Activated CD4-positive, alpha-beta T cell treated with anti-CD3 and anti-CD28 coated beads, Interleukin-2, amount 50 U/mL, for 48 hours (primary cell): ENCODE measurements at places on chromosomes 7 and 10.

GRCh38 chr7:84913731-84914130 is 273.1 kb downstream of the SEMA3D start:
- no peak for DNase-seq

DNA sequence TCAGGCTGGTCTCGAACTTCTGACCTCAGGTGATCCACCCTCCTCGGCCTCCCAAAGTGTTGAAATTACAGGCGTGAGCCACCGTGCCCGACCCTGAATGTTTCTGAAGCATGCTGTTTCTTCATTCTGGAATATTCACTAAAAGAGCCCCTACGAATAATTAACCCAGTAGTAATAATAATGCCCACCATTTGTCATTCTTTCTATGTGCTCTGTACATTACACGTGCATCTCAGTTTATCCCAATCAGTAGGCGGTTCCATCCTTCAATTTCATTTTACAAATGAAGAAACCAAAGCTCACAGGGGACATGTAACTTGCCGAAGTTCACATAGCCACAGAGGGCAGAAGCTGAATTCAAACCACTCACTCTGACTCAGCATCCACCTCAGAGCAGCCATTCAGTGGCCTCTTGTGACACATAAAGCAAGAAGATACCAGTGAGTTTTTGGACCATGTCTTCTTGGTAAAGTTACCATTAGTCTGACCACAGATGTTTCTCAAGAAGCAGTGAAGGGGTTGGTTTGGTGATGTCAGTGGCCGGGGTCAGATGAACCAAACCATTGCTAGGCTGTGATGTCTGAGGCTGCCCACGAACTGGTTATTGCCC is 71.9 kb upstream of the DUSP5 start:
- DNase-seq: peak; percentile 82

- DNase-seq: no peak
Observed at GRCh38 chr7:33157311-33157710, 27.9 kb downstream of the BBS9 start.

GRCh38 chr7:128841921-128842673 is 11.9 kb downstream of the FLNC start:
- peak; percentile 71 for DNase-seq

DNA sequence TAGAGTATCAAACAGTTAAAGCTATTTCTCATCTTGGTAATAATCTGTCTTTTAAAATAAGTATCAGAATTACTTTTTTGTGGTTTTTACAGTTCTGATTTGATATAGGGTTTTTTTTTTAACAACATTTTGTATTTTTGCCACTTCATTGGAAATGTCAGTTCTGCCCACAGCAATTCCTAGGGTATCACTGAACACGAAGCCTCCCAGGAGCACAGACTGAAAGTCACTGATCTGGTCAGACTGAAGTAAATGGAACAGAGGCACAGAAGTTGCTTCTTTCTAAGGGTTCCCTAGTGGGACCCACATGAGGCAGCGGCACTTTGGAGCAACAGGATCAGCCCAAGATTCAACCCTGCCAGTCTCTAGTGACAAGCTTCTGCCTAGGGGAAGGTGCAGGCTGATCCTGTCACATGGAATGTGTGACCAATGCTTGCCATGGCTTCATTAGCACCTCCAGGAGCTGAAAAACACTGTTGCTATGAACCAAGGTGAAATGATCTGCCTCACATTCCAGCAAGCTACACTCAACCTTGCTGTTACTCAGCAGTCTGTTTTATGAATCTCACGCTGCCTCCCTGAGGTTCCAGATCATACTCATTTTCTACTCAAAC is 273.4 kb upstream of the CSTF2T start:
- no peak for DNase-seq

- no peak for DNase-seq
Observed at GRCh38 chr10:76991621-76992020, 646.0 kb downstream of the KCNMA1 start.

- DNase-seq: no peak
Observed at GRCh38 chr10:74874649-74875048, 48.2 kb downstream of the KAT6B start.

GRCh38 chr7:13077466-13077865 is 390.0 kb downstream of the ARL4A start:
- no peak for DNase-seq

- no peak for DNase-seq
Observed at GRCh38 chr7:140267381-140268226, 90.8 kb upstream of the KDM7A start.

DNA sequence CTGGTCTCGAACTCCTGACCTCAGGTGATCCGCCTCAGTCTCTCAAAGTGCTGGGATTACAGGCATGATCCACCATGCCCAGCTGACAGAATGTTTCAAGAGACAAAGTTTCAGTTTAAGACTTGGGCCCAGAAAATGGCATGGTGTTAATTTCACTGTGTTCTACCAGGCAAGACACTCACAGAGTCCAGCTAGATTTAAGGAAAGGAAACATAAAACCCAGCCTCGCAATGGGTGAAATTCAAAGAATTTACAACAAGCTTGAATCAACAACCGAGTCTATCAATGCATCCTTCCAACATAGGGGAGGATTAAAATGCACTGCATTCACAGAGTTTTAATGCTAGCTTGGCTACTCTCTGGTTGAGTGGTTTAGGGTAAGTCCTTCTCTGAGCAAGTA is 764.0 kb downstream of the XPNPEP1 start:
- DNase-seq: no peak

- no peak for DNase-seq
Observed at GRCh38 chr7:45131891-45132290, 20.4 kb upstream of the TBRG4 start.

- DNase-seq: no peak
Observed at GRCh38 chr7:33673029-33673700, 232.2 kb upstream of the BMPER start.

GRCh38 chr10:61472090-61472674 is 19.0 kb upstream of the TMEM26 start:
- DNase-seq: no peak

- DNase-seq: no peak
Observed at GRCh38 chr10:117094856-117095255, 43.2 kb downstream of the VAX1 start.

- no peak for DNase-seq
Observed at GRCh38 chr7:153276394-153276793, 516.8 kb downstream of the ACTR3B start.

GRCh38 chr7:73734619-73735527 is 3.7 kb downstream of the ABHD11 start:
- peak; percentile 88 for DNase-seq

GRCh38 chr7:87146740-87147386 is 5.4 kb upstream of the DMTF1 start:
- DNase-seq: no peak

DNA sequence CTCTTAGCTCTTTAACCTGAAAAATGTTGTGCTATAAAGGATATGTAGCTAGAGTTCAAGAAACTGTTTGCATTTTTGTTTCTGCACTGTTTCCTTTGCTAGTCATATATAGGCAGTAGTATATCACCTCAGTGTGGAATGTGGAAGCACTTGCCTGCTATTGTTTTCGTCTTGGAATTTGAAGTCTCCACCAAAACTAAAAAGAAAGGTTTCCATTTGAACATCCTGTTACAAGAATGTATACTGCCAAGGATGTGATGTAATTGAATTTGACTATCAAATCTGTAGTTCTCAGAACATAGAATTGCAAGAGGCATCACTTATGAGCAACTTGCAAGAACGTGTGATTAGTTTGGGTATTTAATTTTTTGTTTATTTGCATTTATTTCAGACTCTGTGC is 51.1 kb upstream of the MEOX2 start:
- no peak for DNase-seq

GRCh38 chr10:46235705-46236545 is 50.9 kb upstream of the ANTXRL start:
- DNase-seq: no peak

DNA sequence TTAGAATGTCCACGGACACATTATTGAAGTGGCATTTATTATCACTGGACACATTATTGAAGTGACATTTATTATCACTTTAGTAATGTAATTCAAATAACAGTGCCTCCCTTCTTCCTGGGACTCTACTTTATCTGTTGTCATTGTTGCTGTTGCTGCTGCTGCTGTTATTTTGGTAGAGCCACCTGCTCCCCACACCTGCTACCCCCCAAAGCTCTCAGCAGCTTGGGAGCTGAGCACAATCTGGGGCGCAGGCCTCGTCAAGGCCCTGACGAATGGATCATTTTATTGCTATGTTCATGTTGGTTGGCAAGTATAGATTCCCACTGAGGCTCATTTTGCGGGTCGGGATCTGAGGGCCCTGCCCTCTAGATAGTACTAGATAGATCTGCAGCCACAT is 24.8 kb downstream of the FIGNL1 start:
- DNase-seq: no peak
